ENCODE measurements at places on chromosomes 1 and 21.

- no peak for DNase-seq
Measured at GRCh38 chr1:201795066-201795465, 33.9 kb upstream of the IPO9 start.

GRCh38 chr1:160460214-160460642 lies 59.9 kb downstream of the VANGL2 start:
- DNase-seq: no peak

DNA sequence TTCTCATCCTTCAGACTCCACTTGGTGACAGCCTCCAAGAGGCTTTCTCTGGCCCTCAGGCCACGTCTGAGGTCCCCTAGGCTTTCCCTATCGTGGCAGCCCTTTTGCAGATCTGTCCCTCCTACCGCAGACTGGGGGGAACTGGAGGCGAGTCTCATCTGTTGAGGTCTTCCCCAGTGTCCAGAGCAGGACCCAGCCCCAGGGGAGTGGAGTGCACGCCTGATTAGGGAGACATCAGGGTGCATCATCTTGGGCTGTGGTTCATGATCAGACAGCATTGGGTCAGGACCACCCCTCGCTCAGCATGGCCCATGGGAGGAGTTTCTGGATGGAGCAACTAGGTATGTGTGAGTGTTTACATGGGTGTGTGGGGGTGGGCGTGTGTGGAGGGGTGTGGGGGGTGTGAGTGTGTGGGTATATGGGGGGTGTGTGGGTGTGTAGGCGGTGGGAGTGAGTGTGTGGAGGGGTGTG lies 8.5 kb upstream of the MATN1 start:
- DNase-seq: no peak

DNA sequence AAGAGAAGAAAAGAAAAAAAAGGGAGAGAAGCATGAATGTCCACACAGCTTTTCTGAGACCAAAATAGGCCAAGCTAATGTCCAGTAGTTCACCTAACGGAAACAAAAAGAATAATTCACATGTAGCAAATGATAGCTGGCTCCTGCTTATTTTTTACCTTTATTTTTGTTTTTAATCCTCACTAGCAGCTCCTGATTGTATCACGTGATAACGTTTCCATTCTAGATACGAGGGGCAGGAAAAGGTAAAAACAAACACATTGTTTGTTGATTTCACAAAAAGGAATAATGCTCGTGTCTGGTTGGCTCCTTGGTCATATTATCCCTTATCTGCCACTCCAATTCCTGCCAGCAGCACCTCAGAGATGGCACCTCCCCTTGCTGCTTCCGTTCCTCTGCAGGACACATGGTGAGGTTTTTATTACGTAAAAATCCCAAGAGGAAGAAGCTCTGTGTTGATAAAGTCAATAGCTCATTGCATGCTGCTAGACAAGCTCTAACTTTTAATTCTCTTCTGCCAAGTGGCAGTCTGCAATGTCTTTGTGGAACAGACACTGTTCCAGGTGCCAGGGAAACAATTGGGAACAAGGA lies 201.7 kb downstream of the CRB1 start:
- no peak for DNase-seq

DNA sequence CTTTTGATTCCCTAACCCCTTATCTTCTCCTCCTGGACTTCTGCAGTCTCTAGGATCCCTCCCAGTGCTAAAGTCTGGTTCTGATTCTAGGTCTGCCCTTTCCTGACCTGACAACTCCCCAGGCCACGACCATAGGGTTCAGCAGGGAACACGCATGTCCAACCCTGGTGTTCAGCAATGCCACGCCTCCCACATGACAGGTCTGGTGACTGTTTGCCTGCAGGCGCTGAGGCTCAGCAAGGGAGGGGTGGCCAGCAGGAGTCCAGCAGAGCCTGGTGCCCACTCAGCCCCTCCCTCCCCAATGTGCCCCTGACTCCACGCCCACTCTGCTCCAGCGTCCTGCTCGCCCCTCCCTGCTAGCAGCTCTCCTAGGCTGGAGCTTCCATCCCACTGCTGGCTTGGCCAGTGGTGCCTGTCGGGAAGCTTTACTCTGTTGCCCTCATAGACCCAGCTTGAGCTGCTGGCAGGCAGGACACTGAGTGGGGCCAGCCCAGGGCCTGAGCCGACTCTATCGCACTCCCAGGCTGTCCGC lies 17.3 kb downstream of the SLC9A1 start:
- DNase-seq: peak; percentile 51

DNA sequence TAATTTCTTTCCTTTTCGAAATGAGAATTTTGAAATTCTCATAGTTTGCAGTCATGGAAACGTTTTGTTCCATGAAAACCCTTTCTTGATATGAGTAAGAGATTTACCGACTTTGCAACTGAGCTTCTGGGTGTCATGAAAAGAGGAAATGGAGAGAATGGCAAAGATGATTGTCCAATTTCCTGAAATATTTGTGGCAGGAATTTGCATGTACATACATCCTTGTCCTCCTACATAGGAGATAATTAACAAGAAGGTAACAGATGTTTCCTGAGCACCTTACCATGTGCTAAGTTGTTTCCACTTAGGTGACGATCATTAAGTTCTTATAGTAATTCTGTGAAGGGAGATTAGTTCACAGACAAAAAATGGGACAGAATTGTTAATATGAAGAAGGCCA lies 170.7 kb downstream of the NEGR1 start:
- DNase-seq: no peak

Measured in Daoy (cell line).